ENCODE measurements at places on chromosomes 6 and 20.

DNA sequence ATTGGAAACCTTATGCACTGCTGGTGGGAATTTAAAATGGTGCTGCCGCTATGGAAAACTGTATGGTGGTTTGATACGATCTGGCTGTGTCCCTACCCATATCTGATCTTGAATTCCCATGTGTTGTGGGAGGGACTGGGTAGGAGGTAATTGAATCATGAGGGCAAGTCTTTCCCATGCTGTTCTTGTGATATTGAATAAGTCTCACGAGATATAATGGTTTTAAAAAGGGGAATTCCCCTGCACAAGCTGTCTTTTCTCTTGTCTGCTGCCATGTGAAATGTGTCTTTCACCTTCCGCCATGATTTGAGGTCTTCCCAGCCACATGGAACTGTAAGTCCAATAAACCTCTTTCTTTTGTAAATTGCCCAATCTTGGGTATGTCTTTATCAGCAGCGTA lies 4.9 kb downstream of the TAP2 start:
- no peak for DNase-seq

GRCh38 chr20:4886771-4887527 lies 114.4 kb downstream of the SLC23A2 start:
- DNase-seq: no peak

- DNase-seq: no peak
These were observed 45.3 kb downstream of the RIPOR2 start for GRCh38 chr6:24890471-24890870.

DNA sequence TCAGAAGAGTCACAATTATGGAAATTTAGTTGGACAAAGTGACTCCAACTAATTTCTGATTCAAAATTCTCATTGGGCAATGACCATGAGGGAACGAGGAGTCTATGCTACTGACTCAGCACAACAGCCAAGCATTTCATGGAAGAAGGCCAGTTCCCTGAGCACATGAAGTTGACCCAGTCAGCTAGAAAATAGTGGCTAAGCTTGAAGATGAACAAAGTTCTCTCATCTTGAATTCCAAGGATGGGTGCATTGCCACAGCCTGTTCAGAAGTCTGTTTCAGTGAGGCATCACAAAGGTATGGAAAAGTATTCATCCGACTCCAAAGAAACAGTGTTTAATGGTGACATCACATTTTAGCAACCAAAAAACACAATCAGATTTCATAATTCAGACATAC lies 676.9 kb downstream of the HACE1 start:
- no peak for DNase-seq

DNA sequence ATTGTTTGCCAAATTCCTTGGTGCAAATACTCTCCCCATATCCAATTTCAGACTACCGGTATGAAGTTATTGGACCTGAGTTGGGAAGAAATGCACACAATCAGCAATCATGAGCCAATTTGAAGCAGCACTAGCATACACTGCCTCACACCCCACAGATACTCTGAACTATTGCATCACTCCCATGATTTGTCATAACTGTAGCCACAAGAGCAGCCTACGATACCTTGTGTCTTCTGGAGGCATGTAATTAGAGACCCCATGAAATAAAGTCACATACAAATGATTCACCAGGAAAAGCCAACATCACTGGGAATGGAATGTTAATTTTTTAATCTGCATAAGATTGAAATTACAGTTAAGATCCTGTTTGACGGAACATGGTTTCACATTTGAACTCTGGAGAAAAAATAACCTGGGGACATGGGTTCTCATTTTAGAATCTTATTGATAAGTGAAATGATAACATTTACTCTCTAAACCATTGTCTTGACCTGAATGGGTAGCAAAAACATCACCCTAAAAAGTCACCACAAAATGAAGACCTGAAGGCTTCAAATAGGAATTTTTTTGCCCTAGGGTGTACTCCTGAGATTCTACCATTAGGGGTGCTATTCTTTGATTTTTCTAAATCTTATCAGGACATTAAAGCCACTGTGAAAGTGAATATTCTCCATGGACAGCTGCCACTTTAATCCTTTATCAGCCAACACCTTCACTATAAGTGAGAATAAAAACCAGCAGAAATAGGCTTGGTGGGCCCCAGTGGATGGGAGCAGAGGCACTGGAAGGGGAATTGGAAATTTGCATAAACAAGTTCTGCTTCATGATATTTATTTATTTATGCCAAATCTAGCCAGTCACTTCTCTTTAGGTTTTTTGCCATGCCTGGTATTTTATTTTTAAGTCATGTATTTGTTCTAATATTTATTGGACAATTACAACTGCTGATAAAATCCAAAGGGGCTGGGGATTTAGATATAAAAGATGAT lies 34.5 kb upstream of the HBS1L start:
- no peak for DNase-seq

DNA sequence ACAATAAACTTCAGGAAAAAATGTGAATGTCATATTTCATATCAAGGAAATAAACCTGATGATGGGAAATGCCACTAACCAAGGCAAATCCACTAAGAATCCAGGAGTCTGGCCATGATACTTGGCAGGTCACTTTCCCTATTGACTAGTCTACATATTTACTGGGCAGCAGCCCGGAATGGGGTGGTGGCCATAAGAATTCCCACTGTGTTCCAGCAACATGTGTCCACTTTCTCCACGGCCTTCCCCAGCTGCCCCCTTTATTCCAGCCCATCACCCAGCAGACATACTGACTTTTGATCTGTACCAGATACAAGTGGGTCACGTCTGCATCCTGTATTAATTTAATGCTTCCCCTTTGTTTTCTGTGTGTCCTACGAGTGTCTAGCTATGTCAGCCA lies 234.5 kb upstream of the PRDM1 start:
- no peak for DNase-seq

GRCh38 chr6:93624408-93624807 lies 205.0 kb upstream of the EPHA7 start:
- no peak for DNase-seq

DNA sequence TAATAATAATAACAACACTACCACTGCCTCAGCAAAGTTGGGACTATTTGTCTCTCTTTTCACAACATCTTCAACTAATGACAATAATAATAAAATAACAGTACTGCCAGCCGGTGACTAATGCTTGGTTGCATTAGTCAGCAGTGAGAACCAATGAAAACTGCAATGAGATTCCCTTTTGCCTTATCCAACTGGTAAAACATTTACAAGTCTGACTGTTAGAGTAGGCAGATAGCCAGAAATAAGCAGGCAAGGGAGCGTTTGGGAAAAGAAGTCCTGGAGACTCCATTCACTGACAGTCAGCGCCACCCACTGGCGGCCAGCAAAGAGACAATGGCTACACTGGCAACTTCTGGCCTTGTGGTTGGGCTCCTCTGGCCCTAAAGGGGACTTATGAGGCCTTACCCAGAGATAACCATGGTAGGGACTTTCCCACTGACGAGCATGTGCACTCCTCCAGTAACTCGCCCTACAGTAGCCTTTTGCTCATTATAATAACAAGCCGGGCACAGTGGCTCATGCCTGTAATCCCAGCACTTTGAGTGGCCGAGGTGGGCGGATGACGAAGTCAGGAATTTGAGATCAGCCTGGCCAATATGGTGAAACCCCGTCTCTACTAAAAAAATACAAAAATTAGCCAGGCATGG lies 3.4 kb upstream of the NSFL1C start:
- peak; percentile 99 for DNase-seq

GRCh38 chr6:49980898-49981297 lies 11.5 kb upstream of the DEFB113 start:
- no peak for DNase-seq

DNA sequence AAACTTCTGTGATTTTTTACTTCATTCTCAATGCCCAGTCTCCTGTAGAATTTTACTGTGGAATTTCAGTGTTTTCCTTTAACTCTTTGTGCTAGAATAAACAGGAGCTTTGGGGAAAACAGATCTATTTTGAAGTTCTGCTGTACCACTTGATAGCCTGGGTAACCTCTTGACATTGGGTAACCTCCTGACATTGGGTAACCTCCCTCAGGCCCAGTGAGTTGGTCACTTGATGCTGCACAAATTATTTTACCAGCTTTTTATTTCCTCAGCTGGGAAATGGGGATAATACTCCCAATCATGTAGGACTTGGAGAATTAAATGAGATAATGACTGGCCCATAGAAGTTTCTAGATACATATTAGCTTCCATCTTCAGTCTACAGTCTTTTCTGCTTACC lies 137.3 kb upstream of the TOP1 start:
- no peak for DNase-seq

- DNase-seq: no peak
These were observed 682.0 kb downstream of the GRIK2 start for GRCh38 chr6:102075539-102075938.

DNA sequence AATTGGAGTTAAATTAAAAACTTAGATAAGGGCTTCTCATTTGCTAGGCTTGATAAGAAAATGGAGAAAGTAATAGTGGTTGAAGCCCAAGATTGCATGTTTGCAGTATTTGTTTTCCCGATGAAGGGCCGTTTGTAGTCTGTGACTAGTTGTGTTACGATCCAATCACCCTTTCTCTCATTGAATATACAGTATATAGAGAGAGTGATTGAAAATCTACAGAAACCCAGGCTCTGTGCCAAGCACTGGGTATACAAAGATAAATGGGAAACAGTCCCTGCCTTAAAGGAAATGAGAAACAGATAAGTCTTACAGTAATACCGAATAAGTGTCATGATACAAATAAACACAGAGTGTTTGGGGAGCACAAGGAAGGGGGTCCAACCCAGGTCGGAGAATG lies 55.2 kb upstream of the CDKAL1 start:
- no peak for DNase-seq

DNA sequence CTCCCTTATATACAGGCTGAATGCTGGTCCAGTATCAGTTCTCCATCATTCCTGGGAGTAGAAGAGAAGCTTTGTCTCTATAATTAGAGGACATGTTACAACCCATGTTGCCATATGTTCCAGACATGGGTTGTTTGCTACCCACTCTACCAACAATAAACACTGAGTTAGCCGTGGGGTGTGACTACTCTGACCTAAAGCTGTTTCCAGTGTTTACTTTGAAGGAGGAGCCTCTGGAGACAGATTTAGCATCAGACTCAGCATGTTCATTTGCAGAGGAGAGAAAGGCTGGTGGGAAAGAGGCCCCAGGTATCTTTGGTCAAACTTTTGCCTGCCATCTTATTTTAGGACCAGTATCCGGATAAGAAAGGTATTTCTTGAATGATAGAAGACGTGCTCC lies 157.9 kb upstream of the SNX9 start:
- no peak for DNase-seq

GRCh38 chr6:106894978-106895702 lies 79.4 kb downstream of the CD24 start:
- peak; percentile 55 for DNase-seq

GRCh38 chr6:160333841-160334240 lies 14.3 kb upstream of the SLC22A3 start:
- no peak for DNase-seq

GRCh38 chr6:16375843-16376242 lies 137.5 kb downstream of the GMPR start:
- DNase-seq: no peak

- no peak for DNase-seq
These were observed 195.7 kb upstream of the FOXQ1 start for GRCh38 chr6:1116149-1116548.

DNA sequence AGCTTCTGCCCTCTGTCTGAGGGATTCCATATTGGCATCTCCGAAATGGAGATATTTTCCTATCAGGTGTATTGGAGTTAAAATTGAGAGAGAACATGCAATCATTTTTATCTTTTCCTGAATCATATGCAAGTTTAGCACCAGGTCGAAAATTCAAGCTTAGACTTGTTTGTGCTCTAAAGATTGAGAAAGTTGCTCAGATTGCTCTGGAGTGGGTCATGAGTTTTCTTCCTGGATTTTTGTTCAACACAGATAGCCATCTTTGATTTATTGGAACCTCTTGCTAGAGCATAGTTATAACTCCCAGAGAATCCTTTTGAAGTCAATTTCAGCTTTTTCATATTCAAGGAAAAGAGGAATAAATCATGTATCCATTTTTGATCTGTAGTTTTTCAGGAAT lies 373.5 kb upstream of the FLRT3 start:
- no peak for DNase-seq

DNA sequence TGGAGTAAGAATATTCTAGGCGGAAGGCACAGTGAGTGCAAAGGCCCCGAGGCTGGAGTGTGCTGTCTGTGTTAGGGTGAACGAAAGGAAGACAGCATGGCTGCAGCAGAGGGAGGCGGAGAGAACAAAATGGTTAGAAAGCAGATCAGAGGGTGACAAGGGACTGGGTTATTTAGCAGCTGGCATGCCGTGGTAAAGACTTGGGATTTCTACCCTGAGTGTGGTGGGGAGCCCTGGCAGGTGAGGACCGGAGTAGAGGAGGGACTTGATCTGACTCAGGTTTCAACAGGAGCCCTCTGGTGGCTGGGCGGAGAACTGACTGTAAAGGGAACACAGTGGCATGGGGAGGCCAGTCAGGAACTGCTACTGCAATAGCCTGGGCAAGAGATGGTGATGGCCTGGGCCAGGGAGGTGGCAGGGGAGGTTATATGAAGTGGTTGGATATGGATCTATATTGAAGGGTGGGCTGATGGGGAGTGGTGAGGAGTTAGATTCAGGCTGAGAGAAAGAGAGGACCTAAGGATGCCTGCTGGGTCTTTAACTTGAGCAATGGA lies 38.0 kb downstream of the PIM1 start:
- peak; percentile 62 for DNase-seq

- no peak for DNase-seq
These were observed 220.9 kb downstream of the HACE1 start for GRCh38 chr6:104638841-104639290.

GRCh38 chr6:115078555-115078954 lies 735.7 kb upstream of the HS3ST5 start:
- no peak for DNase-seq

Measured in RCC 7860 (cell line).